ENCODE measurements at places on chromosomes 2 and 18. TPM values are rescaled to one million over a fixed set of nuclear protein-coding genes. Genes with fewer than 3 reads are reported as not detected.

DNA sequence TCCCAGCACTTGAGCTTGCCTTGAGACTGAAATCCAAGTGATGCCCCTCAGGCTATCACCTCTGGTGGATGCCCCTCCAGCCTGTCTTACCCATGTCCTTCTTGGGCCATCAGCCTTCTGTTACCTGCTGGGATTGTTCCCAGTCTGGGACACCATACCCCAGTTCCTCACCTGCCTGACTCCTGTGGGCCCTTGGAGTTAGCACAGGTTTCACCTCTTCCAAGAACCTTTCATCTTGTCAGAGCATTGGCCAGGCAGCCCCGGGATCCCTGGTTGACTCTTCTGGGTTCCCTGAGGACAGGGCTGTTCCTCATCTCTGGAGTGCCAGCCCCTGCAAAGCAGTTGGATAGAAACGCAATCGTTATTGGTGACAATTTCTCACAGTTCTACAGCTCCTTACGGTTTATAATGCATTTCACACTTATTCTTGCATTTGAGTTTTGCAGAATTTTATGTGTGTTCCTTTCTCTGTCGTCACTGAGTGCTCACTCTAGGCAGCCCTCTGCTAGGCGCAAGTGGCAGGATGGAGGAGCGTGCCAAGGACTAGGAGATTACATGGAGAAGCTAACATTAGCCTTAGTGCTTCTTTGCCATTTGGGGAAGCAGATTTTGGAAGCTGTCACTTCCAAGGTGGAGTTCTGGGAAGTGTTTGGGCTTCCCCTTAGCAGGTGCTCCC lies 139.7 kb downstream of the DDX1 start:
- DNase-seq, result no peak

GRCh38 chr2:165016772-165017411 lies 61.6 kb upstream of the SLC38A11 start:
- DNase-seq, result no peak

The ADD2 gene
- total RNA-seq, result 0.45 TPM

DNA sequence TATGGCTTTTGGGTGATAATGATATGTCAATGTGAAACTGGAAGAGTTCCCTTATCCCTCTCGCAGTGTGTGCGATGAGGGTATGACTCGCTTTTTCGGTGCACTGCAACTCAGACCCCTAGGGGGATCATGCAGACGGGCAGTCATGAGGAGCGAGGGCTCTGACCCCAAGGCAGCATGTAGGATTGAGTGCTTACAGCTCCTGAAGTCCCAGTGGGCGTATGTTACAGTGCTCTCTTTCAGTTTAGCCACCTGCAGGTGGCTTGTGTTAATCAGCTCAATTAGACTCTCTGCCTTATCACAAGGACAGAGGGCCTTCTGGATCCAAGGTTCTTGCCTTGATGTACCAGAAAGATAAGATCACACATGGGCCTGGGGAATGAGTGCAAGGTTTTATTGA lies 1269.9 kb upstream of the GYPC start:
- no peak for DNase-seq

The MPP4 gene
- not detected for total RNA-seq

The FEV gene
- not detected for total RNA-seq

The SCG2 gene
- not detected for total RNA-seq

DNA sequence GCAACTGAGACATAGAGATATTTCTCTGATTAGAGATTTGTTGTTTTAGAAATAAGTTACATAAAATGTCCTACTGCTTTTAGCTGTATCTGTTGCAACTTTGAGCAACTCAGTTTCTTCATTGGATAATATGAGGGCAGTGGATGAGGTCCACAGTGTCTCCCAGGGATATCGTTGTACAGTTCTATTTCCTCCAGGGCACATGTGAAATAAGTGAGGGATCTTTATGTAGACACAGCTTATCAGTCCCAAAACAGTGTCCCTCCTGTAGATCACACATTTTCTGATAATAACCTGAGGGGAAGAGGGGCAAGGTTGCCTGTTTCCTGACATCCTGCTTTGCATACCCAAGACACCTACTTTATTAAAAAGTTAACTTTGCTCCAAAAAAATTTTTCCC lies 1231.2 kb upstream of the ZEB2 start:
- DNase-seq, result no peak

DNA sequence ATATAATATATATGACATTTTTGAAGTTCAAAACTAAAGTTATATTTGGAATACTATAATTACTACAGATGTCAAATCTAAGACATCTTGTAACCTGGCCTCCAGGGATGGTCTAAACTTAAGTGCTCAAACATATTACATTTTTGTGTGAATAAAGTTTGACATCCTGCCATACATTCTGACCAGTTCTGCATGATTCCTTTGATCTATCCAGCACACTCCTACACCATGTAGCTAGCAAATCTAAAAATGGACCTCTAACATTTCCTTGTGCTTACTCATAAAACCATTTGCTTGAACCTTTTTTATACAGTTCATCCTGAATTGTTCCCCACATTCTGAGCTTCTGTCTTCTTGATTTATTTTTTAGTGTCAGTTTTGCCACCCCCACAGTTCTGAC lies 294.3 kb upstream of the ZNF804A start:
- DNase-seq, result no peak

GRCh38 chr18:42039396-42039795 lies 84.4 kb downstream of the PIK3C3 start:
- no peak for DNase-seq

- DNase-seq, result no peak
Observed at GRCh38 chr18:28831908-28832307, 655.0 kb upstream of the CDH2 start.

The SOWAHC gene
- total RNA-seq, result 0.09 TPM

The GAREM2 gene
- total RNA-seq, result 4.5 TPM

All from activated CD8-positive, alpha-beta memory T cell treated with anti-CD3 and anti-CD28 coated beads, Interleukin-2, amount 10 ng/mL, durations not matched to agents 7 days and 5 days (primary cell).